ENCODE measurements at places on chromosomes 6 and 20.

- no peak for DNase-seq
These were observed 270.7 kb downstream of the SOX4 start for GRCh38 chr6:21864206-21864605.

DNA sequence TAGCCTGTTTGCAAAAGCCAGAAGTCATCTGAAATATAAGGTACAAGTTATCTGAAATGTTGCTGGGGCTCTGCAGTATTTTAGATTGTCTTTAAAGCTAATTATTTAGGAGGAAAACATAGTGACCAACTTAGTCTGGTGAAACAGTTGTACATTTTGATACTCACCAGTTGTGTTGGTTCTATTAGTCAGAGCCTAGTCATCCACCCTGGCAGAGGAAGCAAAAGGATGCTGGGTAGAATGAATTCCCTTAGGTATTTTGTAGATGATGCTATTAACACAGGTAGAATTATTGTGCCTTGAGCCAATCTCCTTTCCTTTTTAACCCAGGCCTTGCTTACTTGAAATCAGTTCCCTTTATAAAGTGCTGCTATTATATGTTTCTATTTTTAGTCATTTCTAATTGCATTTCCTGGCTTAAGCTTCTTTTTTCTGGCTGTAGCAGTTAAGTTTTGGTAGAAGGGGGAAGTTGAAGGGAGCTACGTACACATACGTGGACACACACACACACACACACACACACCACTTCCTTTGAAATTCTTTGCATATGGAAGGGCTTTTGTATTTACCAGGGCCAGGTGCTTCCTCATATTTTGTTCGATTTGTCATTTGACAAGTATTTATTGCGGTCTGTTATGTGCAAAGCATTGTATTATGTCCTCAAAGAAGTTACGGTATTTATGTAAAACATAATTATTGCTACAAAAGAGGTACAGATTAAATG is 82.4 kb downstream of the RTN4IP1 start:
- DNase-seq: no peak

DNA sequence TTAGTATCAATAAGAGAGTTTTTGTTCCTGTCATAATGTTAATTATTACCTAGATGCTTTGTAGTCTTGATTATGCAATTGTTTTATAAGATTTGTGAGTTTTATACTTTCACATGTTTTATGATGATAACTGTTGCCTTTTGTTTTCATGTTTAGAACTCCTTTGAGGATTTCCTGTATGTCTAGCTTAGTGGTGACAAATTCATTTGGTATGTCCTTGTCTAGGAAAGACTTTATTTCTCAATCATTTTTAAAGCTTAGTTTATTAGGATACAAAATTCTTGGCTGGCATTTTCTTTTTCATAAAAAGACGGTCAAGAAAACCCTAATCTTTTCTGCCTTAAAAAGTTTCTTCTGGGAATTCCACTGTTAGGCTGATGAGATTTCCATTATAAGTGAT is 849.9 kb upstream of the EYS start:
- DNase-seq: no peak

GRCh38 chr6:88059191-88059590 is 11.6 kb downstream of the SPACA1 start:
- no peak for DNase-seq

- DNase-seq: no peak
These were observed 9.1 kb upstream of the PBOV1 start for GRCh38 chr6:138227316-138227781.

- DNase-seq: no peak
These were observed 40.7 kb upstream of the PRSS16 start for GRCh38 chr6:27206806-27207205.

DNA sequence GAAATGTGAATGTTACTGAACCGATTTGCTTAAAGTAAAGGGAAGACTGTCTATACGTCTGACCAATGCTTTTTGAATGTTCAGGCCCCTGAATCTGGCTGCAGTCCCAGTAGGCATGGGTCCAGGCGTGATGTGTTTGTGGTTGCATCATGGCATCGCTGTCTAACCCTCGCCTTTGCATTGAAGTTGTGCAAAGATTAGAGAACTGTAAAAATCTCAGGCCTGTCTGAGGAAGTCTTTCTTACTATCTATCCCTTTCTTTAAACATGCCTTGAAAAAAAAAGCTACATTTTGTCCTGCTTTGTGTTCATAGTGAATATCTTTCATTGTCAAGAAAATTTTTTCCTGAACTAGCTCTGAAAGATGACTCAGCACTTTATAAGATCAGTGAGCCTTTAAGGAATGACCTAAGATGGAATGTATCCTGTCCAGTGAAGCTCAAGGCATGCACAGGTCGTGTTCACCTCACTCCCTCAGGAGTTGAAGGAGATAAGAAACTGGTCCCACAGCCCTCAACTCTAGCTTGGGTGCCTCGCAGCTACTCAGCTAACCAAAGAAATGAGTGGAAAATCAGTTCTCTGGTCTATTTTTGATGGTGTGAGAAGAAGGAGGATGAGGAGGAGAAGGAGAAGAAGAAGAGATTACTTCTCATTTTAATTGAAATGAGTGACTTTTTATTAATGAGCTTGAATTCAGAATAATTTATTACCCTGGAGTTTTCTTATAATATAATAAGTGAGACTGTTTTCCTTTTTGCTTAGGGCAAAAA is 48.6 kb downstream of the TPD52L1 start:
- DNase-seq: no peak

DNA sequence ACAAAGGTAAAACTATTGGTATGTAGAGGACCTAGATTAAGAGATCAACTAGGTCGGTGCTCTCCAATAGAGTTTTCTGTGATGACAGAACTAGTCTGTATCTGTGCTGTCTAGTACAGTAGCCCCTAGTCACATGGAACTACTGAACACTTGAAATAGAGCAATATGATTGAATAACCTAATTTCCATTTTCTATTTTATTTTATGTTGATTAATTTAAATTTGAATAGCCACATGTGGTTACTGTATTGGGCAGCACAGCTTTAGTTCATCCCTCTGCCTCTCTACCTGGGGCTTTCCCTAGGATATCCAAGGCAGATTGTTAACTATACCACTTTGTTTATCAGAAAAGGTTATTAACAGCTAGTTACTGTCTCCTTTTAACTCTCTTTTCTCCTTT is 27.0 kb downstream of the FILIP1 start:
- DNase-seq: no peak

- no peak for DNase-seq
These were observed 6.0 kb downstream of the SALL4 start for GRCh38 chr20:51796340-51796739.

GRCh38 chr6:67112120-67112519 is 1405.1 kb upstream of the EYS start:
- no peak for DNase-seq

DNA sequence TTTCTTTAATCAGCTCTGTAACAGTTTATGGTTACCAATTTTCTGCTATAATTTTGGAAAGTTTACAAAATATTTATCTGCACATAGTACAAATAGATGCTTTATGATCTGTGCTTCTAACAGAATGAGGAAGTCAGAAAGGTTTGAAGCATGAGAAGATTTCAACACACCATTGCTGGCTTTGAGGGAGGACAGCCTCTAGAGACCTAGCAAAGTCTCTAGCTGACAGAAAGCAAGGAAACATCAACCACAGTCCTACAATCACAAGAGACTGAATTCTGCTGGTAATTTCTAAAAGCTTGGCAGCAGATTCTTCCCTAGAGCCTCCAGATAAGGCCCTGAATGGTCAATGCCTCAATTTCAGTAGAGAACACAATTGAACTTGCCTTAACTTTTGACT is 750.8 kb upstream of the SLC35B3 start:
- DNase-seq: no peak

DNA sequence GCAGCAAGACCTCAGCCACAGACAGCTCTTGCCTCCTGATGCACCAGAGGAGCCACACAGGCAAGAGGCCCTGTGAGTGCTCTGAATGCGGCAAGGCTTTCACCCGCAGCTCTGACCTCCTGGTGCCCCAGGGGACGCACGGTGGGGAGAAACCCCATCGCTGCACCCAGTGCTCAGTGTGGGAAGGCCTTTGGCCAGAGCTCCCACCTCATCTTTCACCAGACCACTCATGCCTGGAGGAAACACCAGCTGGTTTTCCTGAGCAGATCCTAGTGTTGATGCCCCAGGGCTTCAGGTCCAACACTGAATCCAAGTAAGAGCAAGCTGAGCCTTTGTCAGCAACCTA is 37.0 kb upstream of the XRN2 start:
- DNase-seq: no peak

DNA sequence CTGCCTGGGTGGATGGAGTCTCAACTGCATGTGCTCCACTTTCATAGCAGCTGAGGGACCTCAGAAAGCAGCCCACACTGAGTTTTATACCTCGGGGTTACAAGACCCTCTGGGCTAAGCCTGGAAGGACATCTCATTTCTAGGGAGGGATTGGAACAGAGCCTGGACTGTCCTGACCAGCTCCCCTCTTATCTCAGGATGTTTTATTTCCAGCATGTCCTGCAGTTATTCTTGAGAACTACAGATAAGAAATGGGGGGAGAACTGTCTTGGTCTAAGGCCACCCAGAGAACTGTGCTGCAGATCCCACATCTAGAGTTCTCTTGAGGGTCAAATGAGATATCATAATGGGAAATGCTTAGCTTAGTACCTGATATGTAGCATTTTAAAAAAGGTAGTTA is 97.3 kb upstream of the CHD6 start:
- no peak for DNase-seq

- no peak for DNase-seq
These were observed 8.7 kb upstream of the NQO2 start for GRCh38 chr6:2990932-2991506.

GRCh38 chr6:35522660-35523658 is 10.3 kb upstream of the TULP1 start:
- DNase-seq: peak; percentile 74

GRCh38 chr6:1255636-1256365 is 56.1 kb upstream of the FOXQ1 start:
- DNase-seq: no peak

DNA sequence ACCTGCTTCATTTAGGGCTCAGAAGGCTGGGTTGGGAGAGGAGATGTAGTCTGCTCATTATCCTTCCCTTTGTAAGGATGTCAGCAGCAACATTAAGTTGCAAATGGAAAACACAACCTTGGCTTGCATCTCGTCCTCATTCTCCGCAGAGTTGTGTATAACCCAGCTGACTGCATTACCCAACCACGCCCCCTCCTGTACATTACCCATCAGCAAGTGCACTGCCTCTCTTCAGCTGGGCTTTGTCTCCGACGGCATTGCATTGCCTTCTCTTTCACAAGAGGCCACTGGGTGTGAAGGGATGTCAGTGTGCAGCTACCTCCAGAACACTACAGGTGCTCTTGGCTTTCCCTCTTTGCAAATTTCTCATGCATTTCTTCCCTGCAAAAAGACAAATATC is 128.7 kb upstream of the TSHZ2 start:
- no peak for DNase-seq

GRCh38 chr6:108594151-108594550 is 33.4 kb downstream of the FOXO3 start:
- no peak for DNase-seq

DNA sequence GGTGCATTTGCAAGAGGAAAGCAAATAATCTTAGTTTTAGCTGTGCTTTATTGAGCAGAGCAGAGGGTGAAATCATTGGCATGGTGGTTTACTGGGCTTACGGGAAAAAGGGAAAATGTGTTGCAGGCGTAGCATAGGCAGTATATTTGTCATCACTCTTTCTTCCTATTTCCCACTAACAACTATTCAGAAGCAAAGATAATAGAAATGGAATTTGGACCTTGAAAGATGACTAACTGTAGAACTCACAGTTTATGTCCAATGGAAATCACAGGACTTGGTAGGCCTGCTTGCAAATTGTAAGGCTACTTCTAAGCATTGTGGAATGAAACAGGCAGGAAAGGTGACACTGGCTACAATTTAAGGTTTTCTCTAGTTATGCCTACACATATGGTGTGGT is 611.9 kb upstream of the MAN1A1 start:
- DNase-seq: no peak

- DNase-seq: no peak
These were observed 4.0 kb upstream of the PLN start for GRCh38 chr6:118544105-118544504.

GRCh38 chr6:157561929-157562810 is 181.2 kb downstream of the ZDHHC14 start:
- DNase-seq: peak; percentile 48

DNA sequence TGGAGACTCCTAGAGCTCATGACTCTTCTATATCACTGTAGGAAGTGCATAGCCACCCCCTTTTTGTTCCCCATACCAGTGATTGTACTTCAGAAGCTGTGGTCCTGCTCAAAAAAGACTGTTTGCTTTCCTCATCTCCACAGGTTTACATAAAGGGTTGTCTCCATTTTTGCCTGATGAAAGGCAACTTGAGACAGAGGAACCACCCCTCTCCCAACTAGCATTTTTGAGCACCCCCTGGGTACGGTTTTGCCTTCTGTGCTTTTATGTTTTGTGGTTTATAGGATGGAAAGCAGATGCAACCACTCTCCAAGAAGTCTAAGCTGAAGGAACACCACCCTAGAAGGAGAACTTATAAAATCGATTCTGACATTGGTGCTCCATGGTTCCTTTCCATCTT is 127.7 kb upstream of the SUPT3H start:
- no peak for DNase-seq

- no peak for DNase-seq
These were observed 278.4 kb upstream of the PTCHD4 start for GRCh38 chr6:48389146-48390043.

- DNase-seq: no peak
These were observed 754.7 kb downstream of the DHX35 start for GRCh38 chr20:39716796-39717341.

DNA sequence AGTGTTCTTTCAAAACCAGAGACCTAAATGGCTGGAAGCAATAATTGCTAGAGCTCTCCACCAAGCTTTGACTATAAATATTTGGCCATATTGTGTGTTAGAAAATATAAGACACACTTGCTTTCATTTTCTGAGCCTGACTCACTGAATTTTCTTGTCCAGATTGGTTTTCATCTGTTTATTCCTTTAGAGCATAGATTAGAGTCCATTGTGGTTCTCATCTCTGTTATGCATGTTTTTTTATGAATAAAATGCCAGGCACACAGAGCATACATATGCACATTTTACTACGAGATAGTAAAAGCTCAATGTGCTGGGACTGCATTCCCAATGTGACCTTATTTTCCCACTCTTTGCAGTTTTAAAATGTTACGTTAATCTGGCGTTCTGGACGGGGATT is 115.3 kb upstream of the MLIP start:
- DNase-seq: no peak

DNA sequence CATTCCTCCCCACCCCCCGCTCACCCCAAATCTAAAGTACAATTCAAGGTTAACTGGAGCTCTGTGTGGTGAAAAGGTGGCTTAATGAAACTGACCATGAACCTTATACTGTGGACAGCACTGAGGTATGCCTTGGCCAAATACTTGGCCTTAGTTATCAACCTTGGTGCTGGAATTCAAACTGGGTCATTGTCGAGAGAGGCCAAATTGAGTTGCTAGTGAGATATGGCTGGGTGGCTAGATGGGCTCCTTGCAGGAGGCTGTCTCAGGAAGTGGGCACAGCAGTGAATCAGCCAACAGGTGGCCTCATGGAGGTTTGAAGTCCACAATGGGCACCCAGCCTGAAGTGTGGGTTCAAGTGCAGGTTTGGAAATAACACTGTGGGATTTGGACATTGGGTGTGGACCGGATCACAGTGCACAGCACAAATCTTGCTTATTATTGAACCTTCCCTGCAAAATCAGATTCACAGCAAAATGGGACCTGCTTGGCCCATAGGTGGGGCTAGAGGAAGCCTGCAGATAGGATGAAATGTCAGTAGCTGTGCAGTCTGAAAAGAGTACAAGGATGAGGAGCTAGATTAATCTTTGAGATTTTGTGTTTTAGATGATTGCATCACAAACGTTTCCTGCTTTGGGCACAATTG is 5.6 kb upstream of the BTBD3 start:
- no peak for DNase-seq

GRCh38 chr20:6663104-6663503 is 104.4 kb upstream of the BMP2 start:
- DNase-seq: no peak

Measured in CD8-positive, alpha-beta T cell (primary cell).